Esophagus muscularis mucosa (tissue), 4 donors: ENCODE measurements at places on chromosomes 12 and 14. TPM values are rescaled to one million over a fixed set of nuclear protein-coding genes. Genes with fewer than 3 reads are reported as not detected.

- DNase-seq: no peak
Observed at GRCh38 chr12:1644534-1645438, 15.8 kb downstream of the WNT5B start.

GRCh38 chr14:105084741-105085571, 19.7 kb upstream of the GPR132 start:
- no peak for DNase-seq

DNA sequence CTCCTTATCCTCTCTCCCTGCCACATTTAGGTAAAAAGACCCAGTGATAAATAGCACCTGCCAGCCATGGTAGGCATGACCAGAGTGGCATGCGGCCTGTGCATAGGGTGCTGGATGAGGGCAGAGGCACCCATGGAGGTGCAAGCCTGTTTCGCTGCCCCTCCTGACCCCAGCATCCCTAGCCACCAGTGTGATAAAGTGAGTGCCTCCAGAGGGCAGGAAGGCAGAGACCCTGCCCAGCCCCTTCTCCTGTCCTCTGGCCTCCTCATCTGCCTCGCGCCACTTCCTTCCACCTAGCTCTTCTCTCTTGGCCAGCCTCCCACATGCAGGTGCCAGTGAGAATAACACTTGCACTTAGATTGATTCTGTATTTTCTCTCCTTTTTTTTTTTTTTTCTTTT, 108.3 kb upstream of the FUT8 start:
- no peak for DNase-seq

DNA sequence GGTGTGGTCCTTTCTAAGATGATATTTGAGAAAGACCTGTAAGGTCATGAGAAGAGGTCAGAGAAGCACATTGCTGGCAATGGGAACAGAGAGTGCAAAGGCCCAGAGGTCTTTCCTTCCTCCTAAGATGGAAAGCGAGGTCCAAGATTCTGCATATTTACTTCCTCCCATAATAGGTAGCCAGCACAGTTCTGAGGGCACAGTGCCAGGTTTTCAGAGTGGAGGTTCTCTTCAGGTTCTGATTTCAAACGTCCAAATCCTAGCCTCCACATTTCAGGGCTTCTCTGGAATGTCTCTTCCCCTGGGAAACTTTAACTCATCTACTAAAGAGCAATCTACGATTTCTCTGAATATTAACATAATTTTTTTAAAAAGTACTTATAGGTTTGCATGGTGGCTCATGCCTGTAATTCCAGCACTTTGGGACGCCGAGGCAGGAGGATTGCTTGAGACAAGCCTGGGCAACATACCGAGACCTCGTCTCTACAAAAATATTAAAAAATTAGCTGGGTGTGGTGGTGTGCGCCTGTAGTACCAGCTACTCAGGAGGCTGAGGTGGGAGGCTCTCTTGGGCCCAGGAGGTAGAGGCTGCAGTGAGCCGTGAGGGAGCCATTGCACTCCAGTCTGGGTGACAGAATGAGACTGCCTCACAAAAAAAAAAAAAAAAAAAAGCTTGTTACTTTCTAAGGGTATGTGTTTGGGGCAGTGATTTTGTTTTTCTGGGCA, 526 bp upstream of the MRPL42 start:
- no peak for DNase-seq

DNA sequence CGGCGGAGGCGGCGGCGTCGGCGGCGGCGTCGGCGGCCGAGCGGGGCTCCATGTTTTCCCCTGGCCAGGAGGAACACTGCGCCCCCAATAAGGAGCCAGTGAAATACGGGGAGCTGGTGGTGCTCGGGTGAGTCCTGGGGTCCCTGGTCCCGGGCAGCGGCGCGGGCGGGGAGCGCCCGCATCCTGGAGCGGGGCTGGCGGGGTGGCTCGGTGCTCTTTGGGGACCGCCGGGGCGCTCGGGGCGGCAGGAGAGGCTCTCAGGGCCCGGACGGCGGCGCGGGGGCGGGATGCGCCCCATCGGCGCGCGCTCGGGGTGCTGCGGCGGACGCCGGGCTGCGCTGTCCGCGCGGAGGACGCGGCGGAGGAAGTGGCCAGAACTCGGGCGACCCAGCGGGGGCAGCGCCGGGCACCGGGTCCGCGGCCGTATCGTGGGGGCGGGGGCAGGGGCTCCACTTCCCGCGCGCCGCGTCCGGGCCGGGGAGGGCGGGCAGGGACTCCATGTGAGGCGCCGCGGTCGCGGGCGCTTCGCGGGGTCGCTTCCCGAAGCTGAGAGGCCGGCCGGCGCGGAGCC, 485 bp downstream of the PELI2 start:
- no peak for DNase-seq

SLC24A4 gene
- total RNA-seq: 1.9 TPM

CLEC7A gene
- total RNA-seq: 4.6 TPM
